ENCODE measurements at places on chromosomes 12 and 14.

- no peak for DNase-seq
These were observed 52.8 kb upstream of the CNOT2 start for GRCh38 chr12:70190262-70191010.

GRCh38 chr14:64092338-64092737 is 201.8 kb downstream of the ESR2 start:
- no peak for DNase-seq

DNA sequence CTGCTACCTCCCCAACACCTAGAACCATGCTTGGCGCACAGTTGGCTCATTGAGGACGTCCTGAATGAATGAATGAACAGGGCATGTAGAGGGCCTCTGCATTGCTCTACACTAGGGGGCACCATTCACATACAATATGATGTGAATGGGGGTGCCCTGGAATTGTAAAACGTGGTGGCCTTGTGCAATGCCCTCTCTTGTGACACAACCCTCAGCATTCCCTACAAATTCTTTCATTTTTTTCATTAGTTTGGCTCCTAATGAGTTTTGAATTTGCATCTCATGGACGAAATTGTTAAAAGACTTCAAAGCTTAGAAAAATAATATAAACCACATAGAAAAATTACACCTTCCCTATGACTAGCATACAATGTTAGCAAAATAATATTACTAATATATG is 2.3 kb upstream of the DIO2 start:
- DNase-seq: no peak

DNA sequence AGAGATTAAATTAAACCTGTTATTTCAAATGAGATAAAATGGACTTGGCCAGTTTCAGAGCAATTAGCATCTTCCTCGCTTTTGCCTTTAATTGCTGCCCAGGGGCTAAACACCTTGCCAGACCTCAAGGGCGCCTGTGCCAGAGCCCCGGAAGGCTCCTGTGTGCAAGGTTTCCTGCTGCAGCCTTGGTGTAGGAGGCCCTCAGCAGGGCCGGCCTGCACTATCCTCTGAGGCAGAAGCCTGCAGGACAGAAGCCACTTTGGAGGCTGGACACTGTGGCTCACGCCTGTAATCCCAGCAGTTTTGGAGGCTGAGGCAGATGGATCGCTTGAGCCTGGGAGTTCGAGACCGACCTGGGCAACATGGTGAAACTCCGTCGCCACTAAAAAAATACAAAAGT is 150.4 kb downstream of the CALM1 start:
- no peak for DNase-seq

DNA sequence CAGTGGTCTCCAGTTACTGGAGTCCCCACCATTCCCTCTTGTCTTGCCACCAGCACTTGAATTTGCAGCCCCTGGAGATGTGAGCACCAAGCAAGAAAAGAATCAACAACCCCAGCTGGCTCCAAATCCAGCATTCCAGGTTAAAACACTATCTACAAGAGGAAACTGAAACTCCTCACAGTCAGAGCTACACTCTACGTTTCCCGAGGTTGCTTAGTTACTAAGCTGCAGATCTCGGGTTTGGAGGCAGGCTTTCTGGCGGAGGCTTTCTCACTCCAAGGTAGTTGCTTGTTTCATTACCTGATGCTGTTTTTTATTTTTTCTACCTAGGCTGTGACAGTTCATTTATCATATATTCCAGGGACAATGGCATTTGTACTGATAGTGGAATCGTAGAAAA is 248.1 kb downstream of the GLT1D1 start:
- no peak for DNase-seq

DNA sequence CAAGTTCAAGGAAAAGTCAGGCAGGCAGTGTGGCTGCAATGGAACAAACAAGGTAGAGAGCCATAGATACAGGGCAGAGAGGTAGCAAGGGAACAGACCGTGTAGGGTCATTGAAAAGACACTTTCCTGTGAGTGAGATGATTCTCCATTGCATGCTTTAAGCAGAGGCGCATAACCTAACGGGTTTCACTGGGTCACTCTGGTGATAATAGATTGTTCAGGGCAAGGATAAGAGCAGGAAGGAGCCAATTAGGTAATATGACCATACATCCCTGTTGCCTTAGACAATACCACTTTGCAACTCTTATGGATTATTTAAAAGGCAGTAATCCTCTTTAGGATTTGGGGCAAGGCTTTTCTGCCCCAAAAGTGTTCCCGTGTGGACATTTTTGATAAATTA is 214.1 kb downstream of the PTPRO start:
- DNase-seq: no peak
